ENCODE measurements at places on chromosomes 1 and 21. TPM values are rescaled to one million over a fixed set of nuclear protein-coding genes. Genes with fewer than 3 reads are reported as not detected.
A peak's percentile ranks its signal among the peaks of the same experiment; 100 is the strongest.

- DNase-seq = no peak
Observed at GRCh38 chr1:35706846-35707600, 11.7 kb downstream of the C1orf216 start.

- no peak for DNase-seq
Observed at GRCh38 chr1:50452700-50453099, 29.5 kb upstream of the DMRTA2 start.

DNA sequence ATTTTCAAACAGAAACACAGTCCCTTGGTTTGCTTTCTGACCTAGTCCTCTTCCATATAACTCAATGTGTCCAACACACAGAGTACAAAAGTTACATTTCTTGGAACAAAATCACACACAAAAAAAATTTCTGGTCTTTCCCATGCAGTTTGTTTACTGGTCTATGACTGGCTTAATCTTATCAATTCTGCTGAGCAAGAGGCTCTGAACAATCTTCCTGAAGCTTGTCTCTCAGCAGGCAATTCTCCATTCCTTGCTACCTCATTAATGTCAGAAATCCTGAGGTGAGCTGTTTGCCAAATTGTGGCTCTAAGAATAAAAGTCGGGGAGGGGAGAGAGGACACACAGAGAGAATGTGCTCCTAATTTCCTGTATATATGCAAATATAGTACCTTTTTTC, 423.6 kb downstream of the HLX start:
- no peak for DNase-seq

GRCh38 chr1:248918131-248918530, 12.1 kb downstream of the PGBD2 start:
- no peak for DNase-seq

The THEM5 gene
- total RNA-seq = not detected

DNA sequence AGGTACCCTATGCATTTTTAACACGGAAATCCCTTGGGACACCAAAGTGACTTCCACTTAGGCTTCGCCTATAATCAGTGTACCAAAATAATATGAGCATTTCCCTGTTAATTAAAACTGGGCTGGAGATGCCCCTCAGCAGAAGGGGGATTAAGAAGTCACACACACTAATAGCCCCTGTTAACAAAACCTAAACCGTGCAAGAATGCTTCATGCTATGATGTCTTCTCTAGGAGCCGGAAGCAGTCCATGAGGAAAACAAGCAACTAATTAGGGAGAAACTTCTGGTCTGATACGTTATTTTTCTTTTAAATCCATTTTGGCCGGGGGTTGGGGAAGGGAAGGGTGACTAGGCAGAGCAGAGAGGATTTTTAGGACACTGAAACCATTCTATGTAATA, 123.4 kb downstream of the ESRRG start:
- no peak for DNase-seq

- DNase-seq = peak; percentile 69
Observed at GRCh38 chr1:109089242-109090015, 1.1 kb upstream of the TMEM167B start.

- DNase-seq = peak; percentile 91
Observed at GRCh38 chr1:27571439-27572018, 32.4 kb downstream of the AHDC1 start.

GRCh38 chr1:201659572-201659971, 120.6 kb downstream of the NAV1 start:
- no peak for DNase-seq

The ADAM30 gene
- total RNA-seq = 0.13 TPM

DNA sequence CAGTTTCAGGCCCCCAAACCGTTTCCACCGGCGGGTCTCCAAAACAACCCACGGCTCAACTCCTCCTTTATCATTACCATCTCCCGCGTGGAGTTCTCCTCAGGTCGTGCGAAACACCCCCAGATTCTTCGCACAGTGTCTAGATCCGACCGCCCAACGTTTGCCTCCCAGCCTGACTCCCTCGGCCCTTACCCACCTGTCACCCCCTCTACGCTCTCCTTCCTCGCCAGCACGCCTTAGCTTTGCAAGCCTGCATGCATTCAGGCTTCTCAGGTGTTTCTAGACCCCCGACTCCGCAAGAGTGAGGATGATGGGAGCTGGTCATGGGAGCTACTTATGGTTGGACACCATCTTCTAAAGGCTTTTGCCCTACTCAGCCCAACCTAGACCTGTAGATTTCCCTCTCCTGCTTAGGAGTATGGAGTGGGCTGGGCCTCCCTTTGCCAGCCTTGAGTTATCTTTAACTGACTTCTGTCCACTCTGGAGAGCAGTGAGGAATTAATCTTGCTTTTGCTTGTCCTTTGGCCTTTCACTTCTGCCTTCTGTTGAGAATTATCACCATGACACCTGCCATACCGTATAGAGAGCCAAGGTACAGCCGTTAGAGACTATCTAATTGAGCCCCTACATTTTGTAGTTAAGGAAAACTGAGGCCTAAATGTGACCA, 865 bp downstream of the ATP5IF1 start:
- no peak for DNase-seq

DNA sequence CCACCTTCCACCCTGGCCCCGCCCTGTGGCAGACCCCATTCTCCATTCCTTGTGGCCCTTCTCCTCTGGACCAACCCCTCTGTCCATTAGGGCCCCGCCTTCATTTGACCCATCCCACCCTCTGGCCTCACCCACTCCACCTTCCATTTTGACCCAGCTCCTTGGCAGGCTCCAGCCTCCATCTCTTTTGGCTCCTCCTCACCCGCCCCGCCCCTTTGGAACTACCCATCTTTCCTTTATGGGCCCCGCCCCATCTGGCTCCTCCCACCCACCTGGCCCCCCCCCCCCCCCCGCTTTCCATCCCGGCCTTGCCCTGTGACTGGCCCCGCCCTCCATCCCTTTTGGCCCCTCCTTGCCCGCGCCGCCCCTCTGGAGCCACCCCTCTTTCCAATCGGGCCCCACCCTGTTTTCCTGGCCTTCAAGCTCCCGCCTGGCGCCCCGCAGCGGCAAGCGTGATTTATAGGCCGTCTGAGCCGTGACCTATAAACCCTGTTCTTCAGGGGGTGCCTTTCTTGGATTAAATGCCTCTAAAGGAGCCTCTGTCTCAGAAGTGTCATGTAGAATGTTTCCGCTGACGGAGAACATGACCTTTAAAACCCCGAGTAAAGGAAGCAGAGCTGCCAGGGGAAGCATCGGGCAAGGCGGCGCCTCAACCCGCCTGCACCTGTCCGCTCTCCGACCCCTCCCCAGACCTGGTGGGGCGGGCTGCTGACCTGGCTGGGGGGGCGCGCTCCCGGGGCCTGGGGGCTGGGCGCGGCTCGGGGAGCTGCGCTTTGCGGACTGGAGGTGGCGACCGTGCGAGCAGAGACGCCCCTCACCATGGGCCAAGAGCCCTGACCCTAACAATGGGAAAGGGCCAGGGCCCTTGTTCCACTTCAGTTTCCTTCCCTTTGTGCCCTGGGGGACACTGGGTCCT, 178.0 kb downstream of the CAMTA1 start:
- peak; percentile 13 for DNase-seq

GRCh38 chr1:193325042-193325441, 138.6 kb upstream of the B3GALT2 start:
- DNase-seq = no peak

The TEX38 gene
- total RNA-seq = 2.1 TPM

The LCE2C gene
- total RNA-seq = not detected

The SPATA17 gene
- total RNA-seq = 1.8 TPM

The CD34 gene
- total RNA-seq = 30.2 TPM

GRCh38 chr1:166920561-166921475, 44.8 kb upstream of the TADA1 start:
- DNase-seq = peak; percentile 44

DNA sequence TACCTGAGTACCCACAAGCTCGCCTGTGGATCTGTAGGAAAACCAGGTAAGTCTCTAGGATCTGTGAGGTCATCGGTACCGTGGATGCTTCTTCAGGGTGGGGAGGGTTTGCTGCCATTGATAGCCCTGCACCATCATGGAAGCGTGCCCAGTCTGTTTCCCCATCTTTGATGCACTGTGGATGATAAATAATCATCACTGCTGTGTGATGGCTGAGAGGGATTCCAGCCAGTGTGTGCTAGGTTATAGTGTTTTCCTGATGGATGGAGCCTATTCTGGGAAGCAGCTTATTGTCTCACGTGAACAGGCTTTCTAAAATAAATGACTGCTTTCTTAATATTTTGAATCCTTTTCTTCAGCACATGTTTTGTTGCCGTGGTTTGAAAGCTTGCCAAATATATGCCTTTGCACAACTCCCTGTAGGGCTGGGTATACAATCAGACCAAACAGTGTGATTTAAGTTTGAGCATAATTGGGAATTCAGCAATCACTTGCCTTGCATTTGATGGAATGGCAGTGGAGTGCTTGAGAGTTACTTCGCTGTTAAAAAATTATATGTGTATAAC, 113.8 kb downstream of the CAMTA1 start:
- DNase-seq = no peak

The LCE3A gene
- not detected for total RNA-seq

- DNase-seq = no peak
Observed at GRCh38 chr21:33550772-33551660, 8.2 kb downstream of the SON start.

DNA sequence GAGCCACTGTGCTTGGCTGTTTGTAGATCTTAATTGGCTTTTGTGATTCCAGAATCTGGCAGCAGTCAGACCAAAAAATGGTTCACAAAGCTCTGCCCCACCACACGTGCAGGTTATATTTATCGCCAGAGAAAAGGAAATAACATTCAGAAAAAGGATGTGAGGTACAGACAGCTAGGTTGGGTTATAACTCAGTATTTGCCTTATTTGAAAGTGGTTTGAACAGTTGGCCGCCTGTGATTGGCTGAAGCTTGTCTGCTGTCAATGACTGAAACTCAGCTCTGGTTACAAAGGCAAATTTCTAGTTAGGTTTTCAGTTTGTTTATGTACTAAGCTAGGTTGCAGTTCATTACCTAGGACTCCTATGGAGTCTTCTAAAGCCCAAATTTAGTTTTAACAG, 9.6 kb downstream of the SH3BGR start:
- no peak for DNase-seq

The ARTN gene
- total RNA-seq = 1.0 TPM

- no peak for DNase-seq
Observed at GRCh38 chr1:155893389-155894142, 17.6 kb downstream of the RIT1 start.

DNA sequence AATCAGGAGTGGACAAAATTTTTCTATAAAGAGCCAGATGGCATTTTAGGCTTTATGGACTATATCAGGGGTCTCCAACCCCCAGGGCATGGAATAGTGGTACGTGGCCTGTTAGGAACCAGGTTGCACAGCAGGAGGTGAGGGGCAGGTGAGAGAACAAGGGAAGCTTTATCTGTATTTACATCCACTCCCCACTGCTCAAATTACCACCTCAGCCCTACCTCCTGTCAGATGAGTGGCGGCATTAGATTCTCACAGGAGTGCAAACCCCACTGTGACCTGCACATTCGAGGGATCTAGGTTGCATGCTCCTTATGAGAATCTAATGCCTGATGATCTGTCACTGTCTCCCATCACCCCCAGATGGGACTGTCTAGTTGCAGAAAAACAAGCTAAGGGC, 13.9 kb downstream of the PHTF1 start:
- no peak for DNase-seq

DNA sequence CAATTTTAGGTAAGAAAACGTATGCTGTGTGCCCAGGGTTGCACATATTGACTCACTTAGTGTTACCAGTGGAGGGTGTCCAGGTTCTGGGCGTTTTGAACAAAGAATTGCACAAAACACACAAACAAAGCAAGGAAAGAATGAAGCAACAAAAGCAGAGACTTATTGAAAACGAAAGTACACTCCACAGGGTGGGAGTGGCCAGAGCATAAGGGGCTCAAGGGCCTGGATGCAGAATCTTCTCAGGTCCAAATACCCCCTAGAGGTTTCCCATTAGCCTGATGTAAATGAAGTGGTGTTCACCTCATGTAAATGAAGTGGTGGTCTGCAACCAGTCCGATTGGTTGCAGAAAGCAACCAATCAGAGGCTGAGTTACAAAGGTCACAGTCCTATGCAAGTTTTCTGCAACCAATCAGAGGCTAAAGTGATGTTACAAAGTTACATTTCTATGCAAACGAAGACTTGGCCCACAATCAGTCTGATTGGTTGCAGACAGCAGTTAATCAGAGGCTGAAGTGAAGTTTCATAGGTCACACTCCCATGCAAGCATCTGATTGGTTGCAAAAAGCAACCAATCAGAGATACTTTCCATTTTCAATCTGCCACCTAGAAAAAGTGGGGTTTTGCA, 228.3 kb downstream of the ST6GALNAC3 start:
- DNase-seq = peak; percentile 21

DNA sequence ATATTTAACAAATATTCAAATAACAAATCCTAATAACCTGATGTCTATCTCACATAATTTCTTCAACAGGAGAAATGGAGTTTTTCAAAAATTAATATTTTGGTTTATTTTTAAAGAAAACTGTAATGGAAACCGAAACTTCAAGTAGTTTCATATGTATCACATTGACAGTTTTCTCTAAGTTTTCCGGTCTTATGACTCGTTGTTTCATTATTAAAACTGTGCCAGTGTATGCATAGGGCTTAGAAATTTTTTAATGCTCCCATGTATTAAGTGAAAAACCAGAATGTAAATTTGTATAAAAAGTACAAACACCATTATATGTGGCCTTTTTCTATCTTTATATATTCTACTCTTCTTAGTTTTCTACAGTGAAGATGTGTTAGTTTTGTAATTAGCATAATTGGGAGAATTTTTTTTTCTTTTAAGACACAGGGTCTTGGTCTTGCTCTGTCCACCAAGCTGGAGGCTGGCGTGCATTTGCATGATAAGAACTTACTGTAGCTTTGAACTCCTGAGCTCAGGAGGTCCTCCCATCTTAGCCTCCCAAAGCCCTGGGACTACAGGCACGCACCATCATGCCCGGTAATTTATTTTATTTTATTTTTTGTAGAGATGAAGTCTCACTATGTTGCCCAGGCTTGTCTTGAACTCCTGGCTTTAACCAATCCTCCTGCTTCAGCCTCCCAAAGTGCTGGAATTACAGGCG, 43.9 kb upstream of the SAMSN1 start:
- DNase-seq = no peak

The ADGRL4 gene
- 25.7 TPM for total RNA-seq

- DNase-seq = no peak
Observed at GRCh38 chr1:205766038-205766437, 9.2 kb downstream of the RAB29 start.

DNA sequence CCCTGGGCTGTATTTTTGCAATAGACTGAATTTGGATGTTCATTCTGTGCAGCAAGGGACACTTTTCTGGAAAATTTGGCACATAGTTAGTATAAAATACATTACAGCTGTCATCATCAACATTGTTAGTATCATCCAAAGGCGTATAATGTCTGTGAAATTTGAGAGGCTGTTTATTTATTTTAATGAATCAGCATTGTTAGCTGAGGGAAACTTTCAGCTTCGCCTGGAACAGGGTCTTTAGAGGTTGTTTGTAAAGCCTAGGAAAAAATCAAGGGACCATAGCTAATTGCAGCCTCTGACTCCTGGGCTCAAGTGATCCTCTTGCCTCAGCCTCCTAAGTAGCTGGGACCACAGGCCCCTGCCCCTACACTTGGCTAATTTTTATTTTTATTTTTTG, 106.8 kb upstream of the USP24 start:
- DNase-seq = no peak

- no peak for DNase-seq
Observed at GRCh38 chr1:200793677-200794076, 55.0 kb downstream of the CAMSAP2 start.
